ENCODE measurements at places on chromosomes 12 and 14.
A peak's percentile ranks its signal among the peaks of the same experiment; 100 is the strongest.

GRCh38 chr14:100359881-100360280, 36.7 kb downstream of the SLC25A47 start:
- DNase-seq: no peak

DNA sequence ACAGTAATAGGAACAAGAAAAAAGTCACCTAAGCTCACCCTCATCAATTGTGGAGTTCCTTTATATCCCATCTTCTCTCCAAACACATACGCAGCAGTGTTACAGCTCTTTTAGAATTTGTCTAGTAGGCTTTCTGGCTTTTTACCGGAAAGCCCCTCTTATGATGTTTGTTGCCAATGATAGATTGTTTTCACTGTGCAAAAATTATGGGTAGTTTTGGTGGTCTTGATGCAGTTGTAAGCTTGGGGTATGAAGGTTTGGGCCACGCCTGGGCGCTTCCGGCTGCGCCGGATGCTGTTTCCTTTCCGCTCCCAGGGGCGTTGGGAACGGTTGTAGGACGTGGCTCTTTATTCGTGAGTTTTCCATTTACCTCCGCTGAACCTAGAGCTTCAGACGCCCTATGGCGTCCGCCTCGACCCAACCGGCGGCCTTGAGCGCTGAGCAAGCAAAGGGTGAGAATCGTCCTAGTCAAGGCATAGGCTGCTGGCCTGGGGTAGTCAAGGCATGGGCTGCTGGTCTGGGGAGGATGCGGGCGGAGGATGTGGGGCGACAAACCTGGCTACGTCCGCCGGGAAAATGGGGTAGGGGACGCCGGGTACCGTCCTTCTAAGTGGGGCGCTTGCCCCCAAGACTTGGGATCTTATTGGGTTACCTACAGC, at the start of the genes C12orf57 and RNU7-1:
TSS of gene C12orf57 (plus strand) at position 301 of the 659 bp plus-strand sequence. CDS start at position 401, 100 bp downstream.
TSS of gene RNU7-1 (plus strand) at position 95 of the 659 bp plus-strand sequence.
- peak; percentile 80 for DNase-seq

- no peak for DNase-seq
Measured at GRCh38 chr12:90292183-90292582, 583.5 kb upstream of the ATP2B1 start.

GRCh38 chr12:24960222-24960855, 11.4 kb upstream of the BCAT1 start:
- DNase-seq: no peak

DNA sequence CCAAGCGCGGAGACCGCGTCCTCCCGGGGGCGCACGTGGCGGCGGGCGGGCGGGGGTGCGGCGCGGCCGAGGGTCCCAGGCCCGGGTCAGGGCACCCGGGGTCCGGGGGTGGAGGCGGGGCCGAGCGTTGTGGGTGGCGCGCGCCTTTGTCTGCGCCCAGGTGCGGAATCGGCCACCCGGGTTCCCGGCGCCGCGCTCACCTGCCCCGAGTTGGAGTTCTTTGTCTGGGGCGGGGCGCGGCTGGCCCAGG, 50.1 kb downstream of the LRCOL1 start:
- no peak for DNase-seq

GRCh38 chr12:95116773-95117172, 43.4 kb upstream of the NR2C1 start:
- DNase-seq: no peak

GRCh38 chr12:61290473-61290872, 969.7 kb upstream of the USP15 start:
- no peak for DNase-seq

DNA sequence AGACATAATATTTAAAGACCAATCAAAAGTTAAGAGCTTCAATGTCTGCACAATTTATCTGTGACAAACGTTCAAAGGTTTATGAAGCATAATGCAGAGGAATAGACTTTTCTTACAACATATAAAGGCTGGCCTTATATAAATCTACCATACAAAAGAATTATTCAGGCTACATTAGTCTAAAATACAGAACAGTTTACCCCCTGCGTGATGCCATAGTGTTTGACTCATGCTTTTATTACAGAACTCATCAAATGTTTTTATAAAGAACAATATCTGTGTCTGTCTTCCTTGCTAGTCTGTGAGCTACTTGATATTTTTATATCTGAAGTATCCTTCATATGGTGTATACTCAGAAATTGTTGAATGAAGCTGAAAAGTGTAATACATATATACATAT, 1084.5 kb upstream of the FLRT2 start:
- DNase-seq: no peak

DNA sequence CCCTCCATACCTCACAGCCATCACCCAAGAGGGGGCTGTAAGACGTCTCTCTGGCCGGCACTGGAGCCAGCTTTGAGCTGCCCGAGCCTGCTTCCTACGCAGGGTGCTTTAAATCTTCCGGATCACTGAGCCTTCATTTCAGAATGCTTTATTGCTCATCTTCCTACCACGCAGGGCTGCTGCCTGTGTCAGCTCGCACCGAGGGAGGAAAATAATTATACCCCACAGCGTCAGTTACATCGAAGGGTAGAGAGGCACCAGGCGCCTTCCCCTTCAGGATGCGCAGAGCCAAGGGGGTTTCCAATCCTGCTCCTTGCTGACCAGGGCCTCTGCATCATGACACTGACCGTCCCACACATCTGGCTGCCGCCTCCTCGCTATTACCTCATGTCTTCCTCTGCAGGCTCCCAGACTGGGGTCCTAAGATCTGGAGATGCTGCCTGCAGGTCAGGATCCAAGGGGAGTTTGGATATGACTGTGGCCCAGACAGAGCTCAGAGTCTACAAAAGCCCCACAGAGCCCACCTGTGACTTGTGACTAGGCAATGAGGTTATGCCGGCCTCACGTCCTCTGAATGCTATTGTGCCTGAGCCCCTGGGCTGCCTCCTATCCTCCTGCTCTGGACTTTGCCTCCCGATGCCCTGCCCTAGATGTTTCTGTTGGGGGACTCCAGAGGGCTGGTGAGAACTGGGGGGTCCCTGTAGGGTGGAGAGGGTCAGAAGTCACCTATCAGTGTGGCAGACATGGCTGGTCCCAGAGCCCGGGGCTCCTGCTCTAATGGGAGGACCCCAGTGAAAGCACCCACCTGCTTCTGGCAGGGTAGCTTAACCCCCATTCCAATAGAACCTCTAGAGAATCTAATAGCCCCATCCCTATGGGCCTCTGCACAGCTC, 220.3 kb upstream of the RTL1 start:
- DNase-seq: no peak

DNA sequence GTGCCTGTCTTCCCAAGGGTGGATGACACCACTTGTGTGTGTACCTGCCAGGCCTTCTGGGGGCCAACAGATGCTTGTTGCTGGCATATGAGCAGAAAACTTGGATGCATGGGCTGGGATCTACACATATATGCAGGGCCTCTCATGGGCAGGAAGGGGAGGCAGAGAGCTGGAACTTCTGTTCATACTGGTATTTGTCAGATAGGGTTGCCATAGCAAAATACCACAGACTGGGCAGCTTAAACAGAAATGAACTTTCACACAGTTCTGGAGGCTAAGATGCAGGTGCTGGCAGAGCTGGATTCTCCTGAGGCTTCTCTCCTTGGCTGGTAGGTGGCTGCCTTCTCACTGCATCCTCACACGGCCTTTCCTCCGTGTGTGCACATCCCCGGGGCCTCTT, 121.8 kb downstream of the SUDS3 start:
- DNase-seq: no peak

- DNase-seq: no peak
Measured at GRCh38 chr12:5262885-5263284, 169.0 kb upstream of the NTF3 start.

GRCh38 chr12:27971121-27971489, 1.4 kb downstream of the PTHLH start:
- peak; percentile 21 for DNase-seq

- no peak for DNase-seq
Measured at GRCh38 chr12:18139989-18140596, 50.1 kb upstream of the RERGL start.

DNA sequence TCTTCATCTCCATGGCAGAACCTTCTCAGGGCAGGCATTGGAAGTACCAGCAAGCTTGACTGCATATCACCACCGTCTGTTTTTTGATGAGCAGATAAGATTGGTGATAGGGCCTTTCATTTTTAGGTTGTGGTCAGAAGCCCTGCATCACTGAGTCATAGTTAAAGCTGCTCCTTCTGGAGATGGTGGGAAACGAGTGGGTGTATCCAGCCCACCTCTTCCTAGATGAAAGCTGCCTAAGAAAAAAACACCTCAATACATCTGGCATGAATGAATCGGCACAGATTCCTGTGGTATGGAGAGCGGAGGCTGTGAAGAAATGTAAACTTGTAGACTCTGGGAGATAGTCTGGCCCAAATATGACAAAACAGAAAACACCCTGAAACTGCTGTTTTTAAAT, 248.7 kb upstream of the EGLN3 start:
- DNase-seq: no peak

Measured in frontal cortex (tissue), 4 donors.